Nucleus accumbens (tissue), 56 donors: ENCODE measurements at places on chromosomes 4 and X.

- no peak for DNase-seq
Measured at GRCh38 chr4:156195914-156196313, 242.2 kb upstream of the CTSO start.

- no peak for DNase-seq
Measured at GRCh38 chr4:109462802-109463201, 29.2 kb downstream of the SEC24B start.

GRCh38 chr4:122602277-122603142 is 18.4 kb downstream of the IL21 start:
- peak; percentile 1 for DNase-seq

DNA sequence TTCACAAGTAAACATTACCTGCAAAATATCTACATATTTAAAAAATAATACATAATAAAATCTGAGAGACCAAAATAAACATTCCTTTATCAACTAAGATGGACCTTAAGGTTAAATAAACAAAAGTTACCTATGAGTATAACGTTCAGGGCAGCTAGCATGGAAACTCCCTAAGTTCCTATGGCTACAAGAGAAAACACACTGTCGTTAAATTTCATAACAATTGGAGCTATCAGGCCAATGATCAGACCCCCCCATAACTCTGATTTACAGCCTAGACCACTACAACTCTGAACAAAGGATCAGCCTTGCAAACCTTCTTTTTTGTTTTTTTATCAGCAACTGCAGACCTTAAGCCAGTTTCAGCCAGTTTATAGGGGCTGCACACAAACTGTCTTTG is 1418.4 kb downstream of the PCDH18 start:
- DNase-seq, result no peak

- no peak for DNase-seq
Measured at GRCh38 chr4:78292341-78292740, 235.2 kb downstream of the FRAS1 start.

- no peak for DNase-seq
Measured at GRCh38 chr4:26647523-26648224, 63.8 kb downstream of the TBC1D19 start.

DNA sequence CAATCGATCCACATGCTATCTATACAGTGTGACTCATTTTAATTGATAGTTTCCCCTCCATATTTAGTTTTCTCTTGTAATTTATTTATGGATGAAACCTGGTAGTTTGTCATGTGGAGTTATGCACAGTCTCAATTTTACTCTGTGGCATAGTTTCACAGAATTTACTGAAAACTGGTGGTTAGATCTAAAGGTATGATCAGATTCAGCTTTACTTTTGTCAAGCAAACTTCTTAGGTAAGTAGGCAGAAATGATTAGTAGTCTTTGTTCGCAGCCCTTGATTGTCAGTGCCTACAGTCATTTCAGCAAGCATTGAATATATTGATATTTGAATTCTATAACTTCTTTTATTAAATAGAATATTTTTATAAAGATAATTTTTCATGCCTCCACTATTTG is 2.5 kb downstream of the ADD1 start:
- DNase-seq, result no peak

GRCh38 chrX:110081740-110082139 is 78.8 kb downstream of the TMEM164 start:
- DNase-seq, result no peak

- DNase-seq, result no peak
Measured at GRCh38 chr4:100898844-100899243, 381.0 kb upstream of the EMCN start.

- no peak for DNase-seq
Measured at GRCh38 chrX:36609616-36610585, 398.3 kb upstream of the FAM47C start.

- DNase-seq, result no peak
Measured at GRCh38 chrX:136065044-136065671, 79.9 kb downstream of the SLC9A6 start.

- no peak for DNase-seq
Measured at GRCh38 chr4:84417997-84418709, 80.9 kb downstream of the NKX6-1 start.

- no peak for DNase-seq
Measured at GRCh38 chr4:25155947-25156346, 4.3 kb downstream of the SEPSECS start.
